ENCODE measurements at places on chromosomes 16 and 17.

DNA sequence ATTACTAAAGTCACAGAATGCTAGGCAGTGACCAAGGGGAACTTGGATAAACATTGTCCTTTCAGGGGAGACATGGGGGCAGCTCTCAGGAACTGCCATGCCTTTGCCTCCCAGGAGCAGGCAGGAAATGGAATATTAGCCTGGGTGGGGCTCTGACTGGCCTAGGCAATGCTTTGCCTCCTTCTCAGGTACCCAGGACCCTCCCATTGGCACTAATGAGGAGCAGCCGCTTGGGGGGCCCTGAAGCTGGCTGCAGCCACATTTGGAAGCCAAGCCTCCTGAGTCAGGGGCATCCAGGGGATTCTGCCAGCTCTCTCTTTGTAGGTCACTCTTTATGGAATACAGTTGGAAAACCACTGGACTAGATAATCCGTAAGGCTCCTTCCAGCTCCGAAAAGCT is 5.5 kb downstream of the CPSF4L start:
- DNase-seq = no peak

DNA sequence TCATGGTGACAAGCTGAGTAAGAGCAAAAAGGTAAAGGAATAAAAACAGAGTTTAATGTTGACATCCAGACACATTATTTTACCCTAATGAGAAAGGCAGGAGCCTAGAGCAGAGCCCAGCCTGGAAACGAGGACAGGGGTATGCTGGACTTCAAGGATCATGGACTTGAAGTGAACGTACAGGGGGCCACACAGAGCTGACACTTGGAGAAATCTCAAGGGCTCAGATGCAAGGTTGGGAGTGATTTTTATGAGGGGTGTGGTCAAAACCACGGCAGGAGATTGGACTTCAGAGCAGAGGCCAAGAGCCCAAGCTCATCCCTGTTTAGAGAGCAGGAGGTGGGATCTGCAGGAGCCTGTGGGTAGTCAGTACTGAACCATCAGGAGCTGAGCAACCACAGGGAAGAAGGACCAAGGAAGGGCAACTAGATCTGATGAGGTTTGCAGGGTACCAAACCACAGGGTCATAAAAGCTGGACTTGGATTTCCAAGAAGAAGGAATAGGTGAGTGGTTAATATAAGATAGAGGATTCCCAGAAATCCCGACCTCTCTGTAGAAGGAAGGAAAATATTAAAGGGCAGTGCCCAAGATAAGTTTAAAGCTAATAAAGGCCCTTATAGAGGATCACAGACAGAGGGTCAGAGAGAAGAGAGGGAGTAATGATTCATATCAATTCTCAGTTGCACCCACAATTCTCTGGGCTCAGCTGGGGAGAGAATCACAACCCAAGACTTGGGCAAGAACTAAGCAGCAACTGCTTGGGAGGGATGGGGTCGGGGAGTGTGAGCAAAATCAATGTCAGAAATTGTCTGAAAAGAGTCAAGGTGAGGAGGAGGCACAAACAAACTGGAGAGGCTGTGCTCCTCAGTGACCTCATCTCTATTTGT is 331.7 kb downstream of the SOX9 start:
- DNase-seq = no peak

GRCh38 chr17:17406225-17406624 is 70.6 kb upstream of the MED9 start:
- DNase-seq = no peak

DNA sequence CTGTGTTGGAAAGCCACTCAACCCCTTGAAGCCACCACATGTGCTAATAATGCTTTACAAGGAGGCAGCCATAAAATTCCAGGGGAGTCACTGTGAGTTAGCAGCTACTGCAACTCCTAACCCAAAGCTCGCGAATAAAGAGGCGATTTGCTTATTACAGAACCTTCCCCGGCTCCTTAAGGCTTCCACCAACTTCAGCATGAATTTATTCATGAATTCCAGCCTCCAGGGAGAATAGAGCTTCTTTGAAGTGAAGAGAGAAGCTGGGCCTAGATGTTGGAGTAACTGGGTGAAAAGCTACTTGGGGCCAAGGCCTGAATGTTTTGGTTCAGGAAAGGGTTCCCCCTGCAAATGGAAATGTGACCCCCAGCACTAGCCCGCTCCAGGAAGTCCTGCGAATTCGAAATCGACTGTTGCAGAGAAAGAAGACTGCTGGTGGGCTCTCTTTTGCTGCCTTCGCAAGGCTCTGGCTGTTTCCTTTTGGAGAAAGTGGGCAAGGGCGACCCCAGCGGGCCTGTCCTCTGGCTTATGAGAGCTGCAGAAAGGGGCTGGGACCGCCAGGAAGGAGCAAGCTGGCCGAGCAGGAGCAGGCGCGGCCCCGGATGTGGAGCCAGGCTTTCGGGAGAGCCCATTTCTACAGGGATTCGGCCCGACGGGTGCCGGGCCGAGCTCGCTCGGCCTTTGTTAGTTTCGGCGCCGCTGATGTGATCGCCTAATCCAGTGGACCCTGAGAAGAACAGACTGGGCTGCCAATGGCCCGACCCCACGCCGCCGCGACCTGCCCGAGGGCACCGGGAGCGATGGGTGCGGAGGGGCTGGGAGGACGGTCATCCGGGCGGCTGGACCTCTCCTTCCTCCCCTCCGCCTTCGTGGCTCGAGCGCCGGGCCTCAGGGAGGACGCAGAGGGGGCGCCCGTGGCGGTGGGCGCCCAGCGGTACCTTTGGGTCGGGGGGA is 7.6 kb downstream of the CBX8 start:
- peak; percentile 83 for DNase-seq

- DNase-seq = no peak
These were observed 389.9 kb downstream of the MAF start for GRCh38 chr16:79210607-79211006.

- DNase-seq = peak; percentile 38
These were observed at the start of gene SLC13A5 for GRCh38 chr17:6713130-6713917. TSS of gene SLC13A5 (minus strand) at chr17:6713369. CDS start at chr17:6713333, 36 bp downstream.

DNA sequence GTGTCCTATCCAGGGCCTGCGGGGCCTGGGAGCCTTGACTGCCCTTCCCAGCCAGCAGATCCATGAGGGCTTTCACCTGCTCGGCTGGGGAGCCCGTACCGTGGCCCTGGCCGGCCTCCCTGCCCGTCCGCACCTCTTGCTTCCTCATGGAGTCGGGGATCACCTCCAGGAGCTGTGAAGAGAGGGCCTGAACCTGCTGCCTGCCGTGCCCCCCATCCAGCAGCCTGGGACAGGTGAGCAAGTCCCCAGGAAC is 12.4 kb downstream of the NLRC3 start:
- no peak for DNase-seq

DNA sequence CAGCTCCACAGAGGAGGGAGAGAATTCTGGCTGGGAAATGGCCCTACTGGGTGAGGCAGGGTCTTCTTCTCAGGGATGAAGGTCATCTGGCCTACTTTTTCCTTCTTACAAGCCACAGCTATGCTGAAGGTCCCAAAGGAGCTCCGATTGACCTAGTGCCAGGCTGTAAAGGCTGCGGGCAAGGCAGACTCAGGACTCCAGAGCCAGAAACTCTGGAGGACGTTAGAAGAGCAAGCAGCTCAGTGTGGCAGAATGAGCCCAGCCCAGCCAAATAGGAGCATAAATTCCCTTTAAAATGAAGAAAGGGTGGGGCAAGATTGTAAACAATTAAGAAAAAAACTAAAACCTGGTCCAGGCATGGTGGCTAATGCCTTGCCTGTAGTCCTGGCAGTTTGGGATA is 20.1 kb upstream of the CNOT1 start:
- no peak for DNase-seq

GRCh38 chr17:82118815-82119380 is 20.9 kb upstream of the FASN start:
- no peak for DNase-seq

GRCh38 chr17:43772877-43773648 is 5.7 kb downstream of the DUSP3 start:
- DNase-seq = no peak

DNA sequence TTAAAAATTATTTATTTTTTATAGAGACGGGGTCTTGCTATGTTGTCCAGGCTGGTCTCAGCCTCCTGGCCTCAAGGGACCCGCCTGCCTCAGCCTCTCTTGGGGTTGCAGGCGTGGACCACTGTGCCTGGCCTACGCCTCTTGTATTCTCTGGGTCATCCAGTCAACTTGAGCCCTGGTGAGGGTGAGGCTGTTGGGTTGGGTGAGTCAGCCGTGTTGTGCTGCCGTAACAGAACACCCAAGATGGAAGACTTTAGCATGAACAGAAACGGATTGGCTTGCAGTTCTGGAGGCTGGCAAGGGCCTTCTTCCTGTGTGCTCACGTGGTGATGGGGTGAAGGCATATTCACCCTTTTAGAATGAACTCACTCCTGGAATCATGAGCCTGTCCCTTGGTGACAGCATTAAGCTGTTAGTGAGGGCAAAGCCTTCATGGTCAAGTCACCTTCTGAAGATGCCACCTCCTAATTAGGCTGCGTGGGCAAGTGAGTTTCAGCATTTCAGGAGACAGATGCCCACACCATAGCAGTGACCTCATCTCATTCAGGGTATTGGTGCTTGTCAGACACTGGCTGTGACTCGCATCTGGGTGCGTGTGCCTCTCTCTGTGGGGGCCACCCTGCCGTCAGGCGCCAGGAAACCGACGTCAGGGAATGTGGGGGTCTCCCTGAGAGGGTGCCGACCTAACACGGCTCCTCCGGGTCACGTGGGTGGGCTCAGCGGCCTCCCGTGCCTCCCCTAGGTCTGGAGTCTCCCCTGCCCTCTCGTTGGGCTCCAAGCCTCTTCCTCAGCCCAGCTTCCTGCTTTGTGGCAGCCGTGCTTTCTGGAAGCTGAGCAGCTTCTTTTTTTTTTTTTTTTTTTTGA is 49.8 kb downstream of the WDR45B start:
- no peak for DNase-seq

GRCh38 chr17:29847527-29848400 is 82.3 kb downstream of the SSH2 start:
- DNase-seq = no peak

GRCh38 chr16:50457423-50457822 is 88.6 kb upstream of the BRD7 start:
- DNase-seq = no peak

- no peak for DNase-seq
These were observed at the start of gene CHST6 for GRCh38 chr16:75495076-75495674. TSS of gene CHST6 (minus strand) at chr16:75495441. CDS start at chr16:75479828, 15,613 bp downstream.

DNA sequence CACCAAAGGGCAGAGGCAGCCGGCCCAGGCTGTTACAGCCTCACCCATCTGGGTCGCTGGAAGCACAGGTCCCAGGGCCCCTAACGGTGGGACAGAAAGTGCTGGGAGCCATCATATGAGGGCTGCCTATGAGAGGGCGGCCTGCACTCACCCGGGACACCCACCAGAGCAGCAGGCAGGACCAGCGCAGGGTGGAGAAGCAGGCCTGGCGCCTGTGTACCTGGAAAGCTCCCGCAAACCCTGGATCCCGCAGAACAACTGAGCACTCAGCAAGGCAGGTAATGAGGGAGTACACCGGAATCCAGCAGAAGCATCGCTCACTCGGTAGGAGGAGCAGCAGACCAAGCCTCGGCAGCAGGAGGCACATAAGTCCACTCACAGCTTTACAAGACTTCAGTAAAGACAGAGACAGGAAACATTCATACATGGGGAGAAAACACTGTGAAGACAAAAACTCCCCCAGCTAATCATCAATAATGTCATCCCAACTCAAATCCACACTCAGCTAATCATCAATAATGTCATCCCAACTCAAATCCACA is 31.5 kb upstream of the C16orf95 start:
- no peak for DNase-seq

DNA sequence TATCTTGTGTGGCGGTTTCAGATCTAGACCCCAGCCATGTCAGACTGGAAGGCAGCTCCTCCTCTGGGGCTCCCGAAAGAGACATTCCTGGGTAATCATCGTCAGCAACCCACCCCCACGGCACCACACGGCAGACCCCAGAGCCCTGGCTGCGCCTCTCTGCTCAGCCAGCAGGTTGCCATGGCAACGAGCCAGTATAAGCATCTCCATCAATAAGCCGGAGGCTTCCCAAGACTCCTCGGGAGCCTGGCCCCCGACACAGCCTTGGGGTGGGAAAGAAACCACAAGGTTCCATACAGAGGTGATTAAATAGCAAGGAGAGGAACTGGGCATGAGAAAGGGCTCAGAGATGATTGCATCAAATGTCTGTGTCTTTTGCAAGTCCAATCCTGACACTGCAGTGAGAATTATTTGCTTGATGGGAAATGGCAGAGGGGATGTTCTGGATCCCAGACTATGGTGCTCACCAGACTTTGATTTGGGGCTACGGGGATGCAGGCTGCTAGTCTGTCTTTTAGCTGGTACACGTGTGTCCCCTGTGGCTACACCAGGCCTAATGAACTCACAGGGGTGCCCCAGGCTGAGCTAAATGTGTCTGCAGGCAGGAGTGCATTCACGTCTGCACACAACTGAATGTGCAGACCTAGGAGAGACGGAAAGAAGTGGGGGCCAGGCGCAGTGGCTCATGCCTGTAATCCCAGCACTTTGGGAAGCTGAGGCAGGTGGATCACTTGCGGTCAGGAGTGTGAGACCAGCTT is 320.5 kb upstream of the TNRC6C start:
- no peak for DNase-seq

DNA sequence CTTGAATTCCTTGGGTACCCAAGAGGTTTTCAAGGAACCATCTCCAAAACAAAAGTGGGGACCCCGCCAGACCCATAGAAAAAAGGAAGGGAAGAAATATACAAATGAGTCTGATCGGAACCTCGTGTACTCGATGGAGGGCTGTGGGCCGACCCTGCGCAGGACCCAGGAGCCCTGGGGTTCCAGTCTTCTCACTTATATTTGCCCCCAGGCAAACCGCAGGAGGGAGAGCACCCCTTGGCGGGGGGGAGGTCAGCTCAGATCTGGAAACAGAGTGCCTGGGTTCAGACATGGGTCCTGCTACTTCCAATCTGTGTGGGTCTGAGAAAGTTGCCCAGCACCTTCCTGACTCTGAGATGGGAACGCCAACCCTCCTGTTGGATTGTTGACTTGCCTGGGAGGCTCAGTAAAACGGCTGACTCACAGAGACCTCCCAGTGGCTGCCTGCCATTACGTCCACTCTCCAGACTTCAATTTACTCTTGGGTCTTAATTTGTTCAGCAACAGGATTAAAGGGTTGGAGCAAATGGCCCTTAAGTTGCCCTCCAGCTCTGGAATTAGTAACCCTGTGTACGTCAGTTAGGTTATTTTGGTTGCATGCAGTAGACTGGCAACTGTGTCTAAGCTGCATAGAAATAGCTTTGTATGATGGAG is 24.9 kb upstream of the CACNG4 start:
- DNase-seq = no peak

- no peak for DNase-seq
These were observed 1.1 kb downstream of the GGT6 start for GRCh38 chr17:4559139-4559791.

GRCh38 chr17:74369221-74369620 is 1.9 kb downstream of the GPR142 start:
- DNase-seq = no peak

DNA sequence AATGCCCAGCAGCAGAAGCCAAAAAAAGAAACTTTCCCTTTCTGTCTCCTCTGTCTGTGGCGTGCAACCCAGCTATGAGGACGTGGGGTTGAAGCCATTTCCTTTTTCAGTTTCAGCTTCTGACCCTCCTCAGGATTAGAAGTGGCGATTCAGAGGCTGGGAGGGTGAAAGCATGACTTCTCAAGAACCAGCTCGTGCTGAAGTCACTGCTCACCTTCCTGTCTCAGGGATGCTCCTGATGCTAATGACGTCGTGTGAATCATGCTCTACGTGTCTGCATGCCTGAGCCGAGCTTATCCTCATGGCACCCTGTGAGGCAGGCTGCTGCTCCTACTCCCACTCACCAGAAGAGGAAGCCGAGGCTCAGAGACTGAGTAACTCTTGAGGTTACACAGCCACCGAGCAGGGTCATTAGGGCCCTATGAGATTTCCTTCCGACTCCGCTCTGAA is 5.7 kb upstream of the LPO start:
- no peak for DNase-seq

GRCh38 chr16:57297856-57298255 is 13.4 kb upstream of the PLLP start:
- no peak for DNase-seq

Data from H1 (cell line).